ENCODE measurements at places on chromosomes 7 and 10.

DNA sequence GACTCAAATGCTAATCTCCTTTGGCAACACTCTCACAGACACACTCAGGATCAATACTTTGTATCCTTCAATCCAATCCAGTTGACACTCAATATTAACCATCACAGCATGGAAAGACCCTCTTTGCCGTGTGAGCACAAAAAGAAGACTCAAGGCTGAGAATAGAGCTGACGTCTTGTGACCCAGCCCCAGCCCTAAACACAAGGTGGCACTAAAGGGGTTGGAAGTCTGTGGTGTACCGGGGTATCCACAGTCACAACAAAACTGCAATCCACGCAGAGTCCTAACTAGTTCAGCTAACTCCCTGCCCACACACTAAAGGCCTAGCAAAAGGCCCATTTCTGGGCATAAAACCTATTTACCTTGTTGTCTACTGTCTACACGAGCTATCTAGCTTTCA lies 200.1 kb downstream of the ACTR3B start:
- no peak for DNase-seq

DNA sequence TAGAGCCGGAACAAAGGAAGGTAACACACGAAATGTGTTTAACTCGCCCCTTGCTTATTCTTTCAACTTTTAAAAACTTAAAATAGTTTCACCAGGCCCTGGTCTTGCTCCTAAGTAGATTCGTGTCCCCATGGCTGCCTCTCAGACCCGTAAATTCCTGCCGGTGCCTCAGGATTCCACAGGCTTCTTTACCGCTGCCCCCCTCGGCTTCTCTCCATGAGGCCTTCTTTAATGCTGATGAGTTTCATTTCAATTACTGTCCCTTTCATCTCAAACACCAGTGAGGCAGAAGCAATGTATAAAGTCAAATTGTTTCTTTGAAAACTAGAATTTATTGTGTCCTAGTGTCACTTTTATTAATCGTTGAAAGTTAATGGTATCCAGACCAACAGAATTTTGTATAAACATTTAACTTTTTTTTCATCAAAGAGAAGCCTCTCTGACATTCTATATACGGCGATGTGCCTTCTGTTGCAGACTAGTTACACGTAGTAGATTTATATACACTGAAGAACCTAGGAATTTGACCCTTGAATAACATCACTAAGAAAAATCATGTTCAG lies 225.2 kb downstream of the C7orf25 start:
- DNase-seq = no peak

- DNase-seq = no peak
Observed at GRCh38 chr7:3987426-3987927, 686.4 kb downstream of the SDK1 start.

- no peak for DNase-seq
Observed at GRCh38 chr7:155861480-155861868, 49.2 kb upstream of the SHH start.

- peak; percentile 80 for DNase-seq
Observed at GRCh38 chr10:88553116-88553752, 29.9 kb downstream of the RNLS start.

GRCh38 chr10:99658622-99659030 lies 683 bp upstream of the ENTPD7 start:
- DNase-seq = peak; percentile 93

DNA sequence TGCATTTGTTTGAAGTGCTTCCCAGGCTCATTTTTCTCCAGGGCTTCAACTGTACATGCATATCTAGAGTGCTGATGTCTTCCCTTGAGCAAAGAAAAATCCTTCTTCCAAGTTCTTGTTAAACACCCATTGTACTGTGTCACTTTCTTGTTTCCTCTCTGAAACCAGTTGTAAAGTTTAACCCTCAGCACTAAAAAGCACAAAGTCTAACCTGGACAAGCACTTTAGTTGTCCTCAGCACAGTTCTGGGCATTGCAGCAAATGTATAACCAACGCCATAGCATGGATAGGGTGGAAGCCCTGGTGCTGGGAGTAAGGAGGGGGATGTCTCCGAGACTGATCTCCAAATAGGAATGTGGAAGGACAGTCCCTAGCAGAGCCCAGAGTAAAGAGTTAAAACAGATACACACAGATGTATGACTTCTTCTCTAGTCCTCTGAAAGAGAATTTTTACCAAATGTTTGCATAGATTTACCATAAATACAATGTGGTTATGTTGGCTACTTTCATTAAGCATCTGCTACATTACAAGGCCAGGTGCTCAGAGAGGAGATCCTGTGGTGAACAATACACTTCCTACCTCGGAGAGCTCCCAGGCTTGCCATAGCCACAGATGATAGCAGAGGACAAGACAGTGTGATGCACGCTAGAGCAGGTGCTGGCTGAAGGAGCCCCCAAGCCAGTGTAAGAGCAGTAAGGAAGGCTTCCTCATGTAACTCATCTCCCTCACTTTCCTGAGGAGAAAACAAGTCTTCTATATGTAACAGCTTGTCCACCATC lies 57.0 kb downstream of the DNAJC12 start:
- no peak for DNase-seq

DNA sequence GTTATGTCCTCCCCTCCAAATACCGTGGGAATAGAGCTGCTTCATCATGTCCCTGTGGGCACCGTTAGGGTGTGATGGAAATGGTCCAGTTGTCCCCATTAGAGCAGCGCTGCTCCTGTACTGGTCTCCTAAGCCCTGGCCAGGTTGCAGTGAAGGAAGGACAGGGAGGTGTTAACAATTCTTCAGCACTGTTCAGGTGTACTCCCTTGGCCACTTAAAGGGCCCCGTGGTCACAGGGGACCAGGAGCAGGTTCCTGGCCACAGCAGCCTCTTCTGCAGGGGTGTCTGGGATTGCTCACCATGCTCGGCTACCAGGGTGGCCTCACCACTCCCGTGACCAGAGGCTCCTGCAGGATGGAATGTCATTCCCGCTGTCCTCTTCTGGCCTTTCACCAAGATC lies 65.8 kb downstream of the MINDY4 start:
- DNase-seq = no peak
